ENCODE measurements at places on chromosomes 13 and 19.

DNA sequence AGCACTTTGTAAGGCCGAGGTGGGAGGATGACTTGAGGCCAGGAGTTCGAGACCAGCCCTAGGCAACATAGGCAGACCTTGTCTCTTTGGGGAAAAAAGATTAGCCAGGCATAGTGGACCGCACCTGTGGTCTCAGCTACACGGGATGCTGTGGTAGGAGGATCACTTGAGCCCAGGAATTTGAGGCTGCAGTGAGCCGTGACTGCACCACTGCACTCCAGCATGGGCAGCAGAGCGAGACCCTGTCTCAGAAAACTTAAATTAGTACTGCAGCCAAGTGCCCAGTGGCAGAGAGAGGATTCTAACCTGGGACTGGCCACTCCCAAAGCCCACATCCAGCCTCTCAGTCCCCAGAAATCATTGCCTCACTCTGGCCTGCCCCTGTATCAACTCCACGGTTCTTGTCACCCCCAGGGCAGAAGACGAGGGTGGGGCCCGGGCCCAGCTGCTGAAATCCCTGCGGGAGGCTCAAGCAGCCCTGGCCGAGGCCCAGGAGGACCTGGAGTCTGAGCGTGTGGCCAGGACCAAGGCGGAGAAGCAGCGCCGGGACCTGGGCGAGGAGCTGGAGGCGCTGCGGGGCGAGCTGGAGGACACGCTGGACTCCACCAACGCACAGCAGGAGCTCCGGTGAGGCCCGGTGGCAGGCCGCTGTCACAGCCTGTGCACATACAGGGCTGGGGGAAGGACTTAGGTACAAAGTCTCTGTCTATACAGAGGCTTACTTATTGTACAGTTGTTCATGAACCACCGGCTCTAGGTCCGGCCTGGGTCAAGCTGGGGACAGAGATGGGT lies 53.4 kb downstream of the KCNC3 start:
- DNase-seq, result no peak

GRCh38 chr13:58476206-58476918 lies 844.8 kb downstream of the PCDH17 start:
- no peak for DNase-seq

DNA sequence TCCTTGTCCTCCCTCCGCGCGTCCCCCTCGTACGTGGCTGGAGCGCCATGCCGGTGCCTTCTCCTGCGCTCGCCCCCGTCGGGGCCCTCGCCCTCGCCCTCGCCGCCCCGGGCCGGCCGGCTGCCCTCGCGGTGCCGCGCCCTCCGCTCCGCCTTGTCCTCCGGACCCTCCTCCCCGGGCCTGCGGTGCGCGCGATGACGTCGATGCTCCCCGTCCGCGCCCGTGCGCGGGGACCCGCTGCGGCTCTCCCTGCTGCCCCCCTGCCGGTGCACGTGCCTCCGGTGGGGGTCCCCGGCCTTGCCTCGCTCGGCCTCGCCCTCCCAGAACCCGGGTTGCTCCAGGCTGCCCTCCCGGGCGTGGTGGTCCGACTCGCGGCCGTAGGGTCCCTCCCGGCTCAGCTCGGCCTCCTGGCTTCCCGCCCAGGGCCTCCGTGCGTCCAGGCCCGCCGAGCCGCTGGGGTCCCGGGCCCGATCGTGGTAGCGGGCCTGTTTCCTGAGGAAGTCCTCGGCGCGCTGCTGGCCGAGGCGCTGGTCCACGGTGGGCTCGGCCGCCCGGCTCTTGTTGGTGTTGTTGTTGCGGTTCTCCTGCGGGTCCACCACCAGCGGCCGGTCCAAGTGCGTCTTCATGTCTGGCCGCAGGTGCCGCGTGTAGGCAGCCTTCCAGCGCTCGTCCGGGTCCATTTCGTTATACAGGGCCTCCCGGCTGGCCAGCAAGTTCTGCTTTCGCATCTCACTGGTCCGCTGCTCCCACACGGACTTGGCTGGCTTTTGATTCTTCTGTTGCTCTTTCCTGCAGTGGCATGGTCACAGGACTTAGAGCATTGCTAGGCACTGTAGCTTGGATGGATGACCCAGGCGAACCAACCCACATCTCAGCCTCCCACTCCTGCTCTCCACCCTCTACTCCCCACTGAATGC lies 148.6 kb downstream of the IER2 start:
- no peak for DNase-seq

GRCh38 chr13:76965759-76966421 lies 17.6 kb downstream of the ACOD1 start:
- DNase-seq, result peak; percentile 68

DNA sequence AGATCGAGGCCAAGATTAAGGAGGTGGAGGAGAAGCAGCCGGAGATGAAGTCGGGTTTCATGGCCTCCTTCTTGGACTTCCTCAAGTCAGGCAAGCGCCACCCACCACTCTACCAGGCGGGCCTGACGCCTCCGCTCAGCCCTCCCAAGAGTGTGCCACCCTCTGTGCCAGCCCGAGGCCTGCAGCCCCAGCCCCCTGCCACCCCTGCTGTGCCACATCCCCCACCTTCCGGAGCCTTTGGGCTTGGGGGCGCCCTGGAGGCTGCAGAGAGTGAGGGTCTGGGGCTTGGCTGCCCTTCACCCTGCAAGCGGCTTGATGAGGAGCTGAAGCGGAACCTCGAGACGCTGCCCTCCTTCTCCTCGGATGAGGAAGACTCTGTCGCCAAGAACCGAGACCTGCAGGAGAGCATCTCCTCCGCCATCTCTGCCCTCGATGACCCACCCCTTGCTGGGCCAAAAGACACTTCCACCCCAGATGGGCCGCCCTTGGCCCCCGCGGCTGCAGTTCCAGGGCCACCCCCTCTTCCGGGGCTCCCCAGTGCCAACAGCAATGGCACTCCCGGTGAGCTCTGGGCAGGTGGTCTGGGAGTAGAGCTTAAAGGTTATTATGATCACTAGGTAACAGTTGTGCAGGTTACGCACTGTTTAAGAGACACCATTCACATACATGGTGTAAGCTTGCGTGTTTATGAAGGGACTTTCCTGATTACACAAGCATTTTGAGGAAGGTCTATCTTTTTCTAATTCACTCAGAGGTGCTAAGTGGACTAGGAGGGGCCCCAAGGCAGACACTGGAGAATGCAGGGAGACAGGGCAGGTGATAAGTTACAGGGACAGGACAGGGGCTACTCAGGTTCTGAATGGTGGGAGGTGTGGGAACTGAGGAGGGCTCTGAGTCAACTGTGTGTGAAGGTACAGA lies 8.7 kb downstream of the PRR12 start:
- DNase-seq, result peak; percentile 9

- no peak for DNase-seq
These were observed 655.0 kb downstream of the OLFM4 start for GRCh38 chr13:53683608-53684007.

DNA sequence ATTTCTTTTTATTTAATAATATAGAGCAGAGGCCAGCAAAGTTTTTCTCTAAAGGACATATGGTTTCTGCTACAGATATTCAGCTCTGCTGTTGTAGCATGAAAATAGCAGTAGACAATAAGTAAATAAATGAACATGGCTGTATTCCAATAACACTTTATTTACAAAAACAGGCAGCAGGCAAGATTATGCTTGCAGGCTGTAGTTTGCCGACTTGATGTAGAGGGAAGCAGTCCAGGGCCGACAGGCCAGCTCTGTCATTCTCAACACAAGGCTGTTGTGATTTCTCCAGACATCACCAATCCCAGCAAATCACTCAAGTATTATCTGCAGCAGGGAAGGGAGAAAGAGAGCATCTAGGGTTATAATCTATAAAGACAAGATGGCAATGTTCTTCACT lies 1062.5 kb upstream of the PCDH9 start:
- DNase-seq, result no peak

DNA sequence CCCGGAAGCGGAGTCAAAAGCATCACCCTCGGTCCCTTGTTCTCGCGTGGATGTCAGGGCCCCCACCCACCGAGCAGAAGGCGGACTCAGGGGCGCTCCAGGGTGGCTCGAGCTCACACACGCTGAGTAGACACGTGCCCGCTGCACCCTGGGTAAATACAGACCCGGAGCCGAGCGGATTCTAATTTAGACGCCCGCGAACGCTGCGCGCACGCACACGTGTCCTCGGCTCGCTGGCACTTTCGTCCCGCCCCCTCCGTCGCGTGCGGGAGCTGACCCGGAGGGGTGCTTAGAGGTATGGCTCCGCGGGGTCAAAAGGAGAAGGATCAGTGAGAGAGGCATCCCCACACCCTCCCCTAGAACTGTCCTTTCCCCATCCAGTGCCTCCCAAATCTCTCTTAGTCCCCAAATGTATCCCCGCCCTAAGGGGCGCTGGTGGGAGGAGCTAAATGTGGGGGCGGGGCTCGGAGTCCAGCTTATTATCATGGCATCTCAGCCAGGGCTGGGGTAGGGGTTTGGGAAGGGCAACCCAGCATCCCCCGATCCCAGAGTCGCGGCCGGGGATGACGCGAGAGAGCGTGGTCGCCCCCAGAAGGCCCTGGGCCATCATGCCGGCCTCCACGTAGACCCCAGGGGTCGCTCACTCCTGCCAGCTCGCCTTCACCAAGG lies 451 bp upstream of the ICAM5 start:
- DNase-seq, result peak; percentile 74

DNA sequence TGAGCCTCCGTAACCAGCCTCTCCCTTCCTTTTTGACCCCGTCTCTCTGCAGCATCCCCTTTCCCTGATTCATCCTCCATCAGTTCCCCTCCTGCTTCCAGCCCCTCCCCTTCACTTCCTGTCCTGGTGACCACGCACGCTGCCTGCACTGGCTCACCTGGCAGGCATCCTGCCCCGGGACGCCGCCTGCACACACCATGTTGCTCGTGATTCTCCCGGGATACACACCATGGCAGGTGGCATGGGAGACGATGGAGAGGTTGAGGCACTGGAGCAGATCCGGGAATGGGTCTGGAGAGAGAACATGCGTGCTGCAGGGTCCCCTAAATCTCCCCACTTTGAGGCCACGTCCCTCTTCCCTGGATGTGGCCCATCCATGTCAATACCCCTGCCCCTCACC lies 4.2 kb downstream of the KLK12 start:
- DNase-seq, result no peak

DNA sequence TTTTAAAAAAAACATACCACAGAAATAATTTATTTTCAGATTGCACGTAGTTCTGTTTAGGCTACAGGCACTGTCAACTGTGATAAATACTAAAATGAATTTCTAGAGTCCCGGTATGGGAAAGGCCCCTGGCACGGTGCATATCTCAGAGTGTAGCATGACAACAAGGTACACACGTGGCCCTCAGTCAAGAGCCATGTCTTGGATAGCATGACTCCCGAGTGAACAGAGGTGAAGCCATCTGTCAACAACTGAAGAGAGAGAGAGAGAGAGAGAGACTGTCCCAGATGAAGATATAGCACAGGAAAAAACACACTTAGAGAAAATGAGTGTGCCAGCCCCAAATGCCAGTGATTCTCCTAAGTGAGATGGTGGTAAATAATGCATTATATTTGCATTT lies 297.5 kb downstream of the MYO16 start:
- no peak for DNase-seq

DNA sequence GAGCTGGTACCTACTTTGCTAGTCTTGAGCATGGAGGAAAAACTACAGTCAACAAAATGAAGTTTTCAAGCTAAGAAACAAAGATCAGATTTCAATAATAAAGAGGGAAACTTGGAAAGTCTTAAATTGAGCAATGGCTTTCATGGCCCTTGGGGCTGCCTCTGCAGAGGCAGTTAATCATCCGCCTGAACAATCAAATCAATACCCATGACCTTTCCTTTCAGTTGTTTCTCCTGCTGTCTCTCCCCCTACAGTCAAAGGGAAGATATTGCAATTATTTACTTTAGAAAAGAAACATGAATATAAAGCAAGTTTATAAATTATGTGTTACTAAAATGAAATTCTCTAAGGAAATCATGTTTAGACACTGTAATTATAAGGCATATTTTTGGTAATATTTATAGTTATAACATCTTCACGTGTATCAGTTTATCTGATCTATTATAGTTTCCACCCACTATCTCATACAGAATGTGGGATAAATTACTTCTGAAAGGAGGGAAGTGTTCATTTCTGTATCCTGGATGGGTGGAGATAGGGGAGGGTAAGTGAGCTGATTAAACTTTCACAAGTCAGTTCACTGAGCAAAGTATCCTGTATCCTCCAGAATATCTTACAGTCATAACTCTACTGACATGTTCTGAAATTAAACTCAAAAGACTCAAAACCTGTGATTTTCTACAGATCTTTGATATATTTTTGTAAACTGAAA lies 72.4 kb upstream of the TSC22D1 start:
- DNase-seq, result peak; percentile 24

- peak; percentile 35 for DNase-seq
These were observed 5.7 kb upstream of the MRPS31 start for GRCh38 chr13:40776681-40777165.

DNA sequence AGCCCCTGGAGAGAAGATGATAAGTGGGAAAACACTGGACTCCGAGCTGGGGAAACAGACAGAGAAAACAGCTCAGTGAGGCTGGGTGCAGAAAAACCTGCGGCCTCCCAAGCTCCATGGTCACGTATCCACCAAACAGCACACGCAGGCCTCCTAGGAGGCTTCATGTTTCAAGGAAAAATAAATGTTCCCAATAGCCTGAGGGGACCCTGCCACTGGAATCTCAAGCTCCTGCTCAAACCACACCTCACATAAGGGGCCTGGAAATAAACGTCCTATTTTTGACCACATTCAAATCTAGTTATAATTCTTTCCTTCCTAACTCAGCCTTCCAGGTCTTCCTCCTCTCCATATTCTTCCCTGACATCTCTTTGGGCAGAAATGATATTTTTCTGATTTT lies 225.7 kb downstream of the ABCC4 start:
- DNase-seq, result no peak

GRCh38 chr19:17331045-17331558 lies 3.6 kb downstream of the ANO8 start:
- DNase-seq, result no peak

DNA sequence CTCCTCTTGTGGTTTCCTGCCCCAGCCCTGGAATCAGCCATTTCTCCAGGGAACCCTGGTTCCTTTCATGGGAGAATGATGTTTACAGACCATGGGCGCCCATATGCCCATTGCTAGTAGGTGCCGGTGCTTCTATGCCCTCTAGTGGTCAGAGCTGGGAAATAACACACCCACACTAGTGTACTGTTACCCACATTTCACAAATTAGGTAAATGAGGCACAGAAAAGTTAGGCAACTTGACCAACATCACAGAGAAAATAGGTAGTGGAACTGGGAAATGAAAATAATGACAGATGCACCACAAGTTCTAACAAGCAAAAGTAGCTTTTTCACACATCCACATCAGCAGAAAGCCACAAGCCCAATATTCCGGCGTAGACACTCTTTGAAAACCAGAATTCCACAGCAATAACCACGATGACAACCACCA lies 1.3 kb upstream of the CEACAM3 start:
- peak; percentile 79 for DNase-seq

DNA sequence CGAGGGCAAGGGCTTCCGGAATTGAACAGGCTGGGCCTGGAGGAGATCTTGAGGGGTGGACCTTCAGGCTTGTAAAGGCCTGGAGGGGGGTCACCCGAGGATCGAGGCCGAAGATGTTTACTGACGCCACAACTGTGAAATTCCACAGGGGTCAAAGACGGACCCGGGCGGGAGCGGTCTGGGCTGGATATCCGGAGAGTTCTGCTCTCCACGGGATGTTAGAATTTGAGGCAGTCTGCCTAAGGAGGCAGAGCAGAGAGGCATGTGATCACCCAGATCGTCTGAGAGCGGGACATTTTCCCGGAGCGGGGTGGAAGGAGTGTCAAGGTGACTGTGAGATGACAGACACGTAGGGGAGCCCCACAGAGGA lies 13.2 kb downstream of the KLHL26 start:
- no peak for DNase-seq

Data from suppressor macrophage (primary cell).